ENCODE measurements at places on chromosomes 3 and 15. TPM values are rescaled to one million over a fixed set of nuclear protein-coding genes. Genes with fewer than 3 reads are reported as not detected.

Gene LMCD1
- polyA plus RNA-seq, result 157 TPM

DNA sequence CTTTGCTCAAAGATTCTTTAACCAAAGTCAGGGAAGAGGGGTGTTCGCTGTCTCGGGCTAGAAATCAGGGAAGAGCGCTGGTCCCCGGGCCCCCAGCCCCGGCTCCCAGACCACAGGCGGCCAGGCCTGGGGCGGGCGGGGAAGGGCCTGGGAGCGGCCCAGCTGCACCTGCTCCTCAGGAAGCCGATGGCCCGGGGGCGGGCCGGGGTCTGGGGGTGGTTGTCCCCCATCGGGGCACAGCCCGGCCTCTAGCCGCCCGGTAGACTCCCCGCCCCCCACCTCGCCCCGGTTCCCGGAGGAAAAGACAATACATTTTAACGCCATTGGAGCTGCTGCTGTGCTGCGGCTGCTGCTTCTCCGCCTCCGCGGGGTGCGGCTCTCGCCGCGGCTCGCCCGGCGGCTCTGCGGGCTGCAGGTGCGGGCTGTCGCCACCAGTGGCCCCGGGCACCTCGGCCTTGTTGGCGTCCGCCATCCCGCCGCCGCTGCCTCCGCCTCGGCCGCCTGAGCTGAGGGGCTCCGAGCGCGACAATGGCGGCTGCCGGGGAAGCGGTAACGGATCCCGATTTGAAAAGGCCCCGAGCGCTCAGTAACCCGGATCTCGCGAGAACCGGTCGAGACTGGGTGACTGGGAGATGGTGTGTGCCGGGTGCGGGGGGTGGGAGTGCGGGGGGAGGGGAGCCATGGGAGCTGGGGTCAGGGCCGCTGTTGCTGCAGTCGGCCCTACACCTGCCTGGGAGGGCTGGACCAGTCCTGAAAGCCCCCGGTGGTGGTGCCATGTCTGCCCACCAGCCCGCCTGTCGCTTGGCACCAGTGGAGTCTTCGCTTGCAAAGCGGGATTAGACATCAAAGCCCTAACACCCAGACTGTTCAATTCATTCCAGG is at the start of gene MYEF2:
Gene MYEF2, minus strand, starts transcription at position 530 of the 882 bp plus-strand sequence. Its CDS starts 58 bp downstream, at position 472.
- no peak for DNase-seq

- no peak for DNase-seq
Observed at GRCh38 chr15:76846782-76847181, 58.4 kb downstream of the SCAPER start.

GRCh38 chr3:153285194-153285641 is 123.2 kb downstream of the RAP2B start:
- DNase-seq, result no peak

DNA sequence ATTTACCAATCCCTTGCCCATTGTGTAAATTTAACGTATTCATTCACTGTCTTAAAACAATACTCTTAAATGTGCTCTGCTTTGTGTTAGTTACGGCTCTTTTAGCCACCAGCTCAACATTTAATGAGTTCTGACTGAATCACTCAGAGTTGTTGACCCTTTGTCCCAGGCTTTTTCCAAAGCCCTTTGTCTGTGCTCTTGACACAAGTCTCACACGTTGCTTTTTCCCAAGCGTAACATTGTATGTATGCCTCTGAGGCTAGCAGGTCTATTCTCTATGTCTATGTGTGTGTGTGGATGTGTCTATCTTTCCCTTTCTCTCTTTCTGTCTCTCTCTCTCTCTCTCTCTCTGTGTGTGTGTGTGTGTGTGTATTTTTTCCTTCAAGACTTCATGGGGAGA is 435.4 kb upstream of the GOLIM4 start:
- no peak for DNase-seq

DNA sequence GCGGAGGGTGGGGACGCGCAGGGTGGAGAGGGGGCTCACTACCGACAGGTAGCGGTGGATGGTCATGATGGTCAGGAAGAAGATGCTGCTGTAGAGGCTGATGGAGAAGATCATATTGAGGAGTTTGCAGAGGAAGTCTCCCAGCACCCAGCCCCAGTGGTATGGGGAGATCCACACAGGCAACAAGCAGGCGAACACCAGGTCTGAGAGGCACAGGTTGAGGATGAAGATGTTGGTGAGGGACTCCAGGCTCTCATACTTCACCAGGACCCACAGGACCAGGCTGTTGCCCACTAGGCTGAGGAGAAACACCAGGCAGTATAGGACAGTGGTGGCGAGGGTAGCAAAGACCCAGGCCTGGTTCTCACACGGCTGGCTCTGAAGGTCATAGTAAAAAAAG is 5.8 kb downstream of the XCR1 start:
- no peak for DNase-seq

GRCh38 chr15:40313531-40314398 is 6.0 kb upstream of the PLCB2 start:
- no peak for DNase-seq

DNA sequence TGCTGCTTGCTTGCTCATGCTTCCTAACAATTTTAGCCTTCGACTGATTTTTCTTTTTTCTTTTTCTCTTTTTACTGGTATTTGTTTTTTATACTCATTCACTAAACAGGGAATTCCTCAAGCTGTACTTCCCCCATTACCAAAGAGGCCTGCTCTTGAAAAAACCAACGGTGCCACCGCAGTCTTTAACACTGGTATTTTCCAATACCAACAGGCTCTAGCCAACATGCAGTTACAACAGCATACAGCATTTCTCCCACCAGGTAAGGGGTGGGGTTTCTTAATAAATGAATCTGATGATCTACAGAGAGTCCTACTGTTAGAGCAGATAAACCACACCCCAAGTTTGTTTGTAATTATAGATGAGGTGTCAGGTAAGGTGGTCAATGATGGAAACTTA is 178.8 kb downstream of the MBNL1 start:
- DNase-seq, result no peak

All from BJ (cell line).